ENCODE measurements at places on chromosomes 6 and 20.

DNA sequence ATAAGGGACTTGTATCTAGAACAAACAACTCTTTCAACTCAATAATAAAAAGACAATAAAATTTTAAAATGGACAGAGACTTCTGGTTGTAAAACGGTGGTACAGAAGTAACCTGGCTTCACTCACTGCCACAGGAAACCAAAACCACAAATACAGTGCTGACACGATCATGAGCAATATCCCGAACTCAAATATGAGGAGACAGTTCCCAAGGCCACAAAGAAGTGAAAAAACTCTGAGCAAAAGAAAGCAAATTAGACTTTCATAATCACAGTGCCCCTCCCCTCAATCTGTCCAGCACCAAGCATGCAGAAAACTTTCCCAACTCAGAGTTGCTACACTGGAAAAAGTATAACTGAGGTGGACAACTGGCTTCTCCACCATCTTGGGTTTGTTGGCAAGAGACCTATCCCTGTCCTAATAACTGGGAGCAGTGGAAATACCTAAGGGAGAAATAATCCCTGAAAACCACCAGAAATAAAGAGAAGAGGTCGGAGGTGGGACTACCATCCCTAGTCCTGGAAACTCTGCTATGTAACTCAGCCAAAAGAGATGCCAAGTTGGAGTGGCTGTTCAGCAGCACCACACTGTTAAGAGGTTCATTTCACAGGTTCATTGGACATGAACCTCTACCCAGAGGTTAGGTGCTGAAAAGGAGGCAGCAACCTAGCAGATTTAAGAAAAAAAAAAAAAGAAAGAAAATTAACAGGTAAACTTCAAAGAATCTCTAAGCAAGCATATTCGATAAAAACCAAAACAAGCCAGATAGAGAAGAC is 55.5 kb downstream of the REV3L start:
- DNase-seq: no peak

DNA sequence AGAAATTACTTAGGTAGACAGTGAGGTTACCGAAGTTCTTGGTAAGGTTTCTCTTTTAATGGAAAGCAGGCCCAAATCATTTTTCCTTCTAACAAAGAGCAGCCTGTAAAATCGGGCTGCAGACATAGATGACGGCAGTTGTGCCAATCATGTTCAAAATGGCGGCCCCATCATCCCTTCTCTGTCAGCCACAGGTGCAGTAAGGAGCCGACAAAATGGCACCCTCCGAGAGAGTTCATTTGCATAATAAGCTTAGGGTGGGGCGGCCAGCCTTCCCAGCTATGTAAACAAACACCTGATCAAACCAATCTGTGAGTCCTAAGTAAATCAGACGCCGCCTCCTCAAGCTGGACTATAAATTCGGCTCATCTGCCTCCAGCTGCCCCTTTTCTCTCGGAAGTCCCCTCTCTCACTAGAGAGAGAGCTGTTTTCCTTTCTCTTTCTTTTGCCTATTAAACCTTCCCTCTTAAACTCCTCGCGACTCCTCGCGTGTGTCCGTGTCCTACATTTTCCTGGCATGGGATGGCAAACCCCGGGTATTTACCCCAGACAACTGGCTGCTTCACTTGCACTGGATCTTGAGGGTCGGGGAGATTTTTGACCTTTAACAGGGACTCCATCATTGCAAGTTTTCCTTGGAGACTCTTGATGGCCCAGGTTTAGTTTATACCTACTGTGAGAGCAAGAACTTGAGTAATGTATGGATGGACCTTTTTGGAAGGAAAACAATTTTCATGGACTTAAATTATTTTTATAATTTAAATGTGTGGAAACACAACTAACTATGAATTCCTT is 8.9 kb upstream of the DDR1 start:
- DNase-seq: peak; percentile 99

GRCh38 chr6:133779916-133780695 is 108.8 kb upstream of the TCF21 start:
- no peak for DNase-seq

GRCh38 chr6:34292954-34293353 is 44.1 kb upstream of the SMIM29 start:
- DNase-seq: no peak

- DNase-seq: no peak
Observed at GRCh38 chr6:159101656-159102055, 56.9 kb upstream of the TAGAP start.

DNA sequence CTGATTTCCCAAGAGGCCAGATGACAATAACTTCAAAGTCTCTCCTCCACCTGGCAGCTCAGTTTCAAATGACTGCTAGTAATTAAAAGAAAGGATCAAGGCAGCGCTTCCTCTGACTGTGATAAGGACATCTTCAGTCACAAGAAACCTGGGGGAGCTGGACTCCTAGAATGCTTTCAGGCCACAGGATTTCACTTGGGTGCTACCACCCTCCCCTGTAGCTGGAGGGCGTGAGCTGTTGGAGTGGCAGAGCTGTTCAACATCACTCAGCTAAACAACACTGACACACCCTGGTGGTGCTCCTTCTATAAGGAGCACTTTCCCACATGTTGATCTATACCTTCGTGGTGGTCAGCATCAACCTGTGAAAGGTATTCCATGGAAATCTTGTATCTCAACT is 2.2 kb upstream of the CNR1 start:
- DNase-seq: no peak

- DNase-seq: peak; percentile 81
Observed at GRCh38 chr6:62803094-62803493, 408.2 kb upstream of the FKBP1C start.

Data from NCI-H146 (cell line).